ENCODE measurements at places on chromosomes 5 and 9.

- DNase-seq: no peak
Measured at GRCh38 chr5:1354576-1354975, 9.7 kb upstream of the CLPTM1L start.

GRCh38 chr9:123816817-123817472 is 113.0 kb downstream of the DENND1A start:
- DNase-seq: no peak

GRCh38 chr5:80408484-80409366 is 861 bp downstream of the ZFYVE16 start:
- DNase-seq: no peak

GRCh38 chr5:113022661-113023060 is 46.1 kb downstream of the DCP2 start:
- no peak for DNase-seq

DNA sequence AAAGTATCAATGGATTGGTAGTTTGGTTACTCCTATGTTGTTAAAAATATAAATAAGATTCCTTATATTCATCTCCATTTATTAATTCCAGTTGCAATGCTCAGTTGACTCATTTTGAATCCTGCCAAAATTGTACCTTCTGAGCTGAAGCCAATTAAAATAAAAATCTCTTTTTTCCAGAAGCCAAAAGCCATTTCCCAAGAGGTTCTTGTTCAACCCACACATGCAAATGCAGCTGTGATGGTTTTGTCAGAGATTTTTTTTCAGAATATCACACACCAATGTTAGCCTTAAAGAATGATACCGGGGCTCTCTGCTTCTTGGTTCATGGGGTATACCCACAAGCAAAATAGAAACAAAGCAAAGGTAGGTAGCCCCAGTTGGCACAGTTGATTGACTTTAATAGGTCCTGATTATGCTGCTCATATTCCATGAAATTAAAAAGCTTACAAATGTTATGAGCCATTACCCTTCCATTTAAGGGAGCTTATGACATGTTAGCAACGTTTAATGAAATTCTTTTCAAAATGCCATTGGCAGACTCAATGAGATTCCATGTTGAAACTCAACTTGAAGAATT is 208.0 kb downstream of the SGCD start:
- DNase-seq: no peak

- no peak for DNase-seq
Measured at GRCh38 chr9:3180696-3181048, 336.8 kb upstream of the PUM3 start.

DNA sequence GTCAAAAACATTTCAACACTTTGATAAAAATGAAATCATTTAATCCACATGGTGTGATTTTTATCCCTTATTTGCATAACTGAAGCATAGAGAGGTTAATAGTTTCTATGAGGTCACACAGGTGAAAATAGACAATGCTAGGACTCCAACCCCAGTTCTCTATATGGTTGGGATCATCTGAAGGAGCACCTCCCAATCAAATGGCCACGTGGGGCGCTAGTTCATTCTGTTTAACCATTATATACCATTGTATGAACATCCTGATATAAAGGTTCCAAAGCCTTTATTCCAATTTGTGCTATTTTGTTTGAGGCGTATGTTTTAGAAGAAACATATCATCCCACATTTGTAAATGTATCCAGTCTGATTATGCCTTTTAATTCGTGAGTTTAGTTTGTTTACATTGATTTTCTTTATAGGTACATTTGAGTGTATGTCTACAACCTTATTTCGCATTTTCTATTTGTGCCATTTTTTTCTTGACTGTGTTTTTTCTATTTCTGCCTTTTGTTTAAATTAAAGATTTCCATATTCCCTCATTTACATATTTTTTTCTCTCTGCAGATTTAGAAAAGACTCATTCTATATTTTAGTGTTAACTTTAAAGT is 1092.0 kb downstream of the MAT2B start:
- DNase-seq: no peak

DNA sequence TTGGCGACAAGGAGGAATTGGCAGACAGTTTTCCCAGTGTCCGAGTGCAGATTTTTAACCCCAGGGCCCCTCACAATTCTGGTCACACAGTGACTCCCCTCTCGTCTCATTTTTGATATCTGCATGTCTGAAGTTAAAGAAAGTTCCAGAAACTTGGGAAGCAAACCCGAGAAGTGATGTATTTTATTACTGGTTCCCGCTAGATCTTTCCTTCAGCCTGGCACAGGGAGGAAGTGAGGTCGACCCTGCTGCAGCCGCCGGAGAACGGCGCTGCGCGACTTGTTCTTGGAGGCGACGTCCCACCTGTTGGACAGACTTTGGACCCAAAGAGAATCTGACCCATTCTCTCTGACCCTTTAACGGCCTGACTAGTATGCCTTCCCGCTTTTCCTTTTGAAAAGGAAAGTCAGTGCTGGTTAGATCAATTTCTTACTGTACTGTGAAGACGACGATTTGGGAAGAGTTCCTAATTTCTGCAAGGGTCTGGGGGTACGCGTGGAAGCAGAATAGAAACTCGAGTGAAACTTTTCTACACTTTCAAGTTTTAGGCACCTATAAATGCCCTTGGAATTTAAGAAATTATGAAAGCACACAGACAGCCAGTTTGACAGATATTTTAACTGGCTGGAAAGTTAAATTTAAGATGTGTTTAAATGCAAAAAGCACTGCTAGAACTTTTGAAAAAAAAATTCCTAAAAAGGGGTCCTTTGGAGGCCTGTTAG is 744 bp downstream of the OTULIN start:
- no peak for DNase-seq
